ENCODE measurements at places on chromosomes 4 and X. TPM values are rescaled to one million over a fixed set of nuclear protein-coding genes. Genes with fewer than 3 reads are reported as not detected.

DNA sequence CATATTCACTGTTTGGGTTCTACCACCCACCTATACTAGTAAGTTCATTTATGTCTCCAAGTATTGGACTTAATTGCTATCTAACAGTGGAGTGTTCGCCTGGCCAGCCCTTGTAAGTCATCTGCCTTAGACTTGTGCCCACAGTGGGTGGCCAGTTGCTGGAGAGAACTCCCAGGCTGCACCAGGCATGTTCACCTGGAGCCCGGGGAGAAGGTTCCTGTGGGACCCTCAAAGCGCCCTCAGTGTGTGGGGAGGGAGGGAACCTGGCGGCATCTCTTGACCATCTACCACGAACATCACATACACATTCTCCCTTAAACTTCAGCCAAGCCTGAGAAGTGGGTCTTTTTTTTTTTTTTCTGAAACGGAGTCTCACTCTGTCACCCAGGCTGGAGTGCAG is 138.1 kb downstream of the CPZ start:
- no peak for DNase-seq

DNA sequence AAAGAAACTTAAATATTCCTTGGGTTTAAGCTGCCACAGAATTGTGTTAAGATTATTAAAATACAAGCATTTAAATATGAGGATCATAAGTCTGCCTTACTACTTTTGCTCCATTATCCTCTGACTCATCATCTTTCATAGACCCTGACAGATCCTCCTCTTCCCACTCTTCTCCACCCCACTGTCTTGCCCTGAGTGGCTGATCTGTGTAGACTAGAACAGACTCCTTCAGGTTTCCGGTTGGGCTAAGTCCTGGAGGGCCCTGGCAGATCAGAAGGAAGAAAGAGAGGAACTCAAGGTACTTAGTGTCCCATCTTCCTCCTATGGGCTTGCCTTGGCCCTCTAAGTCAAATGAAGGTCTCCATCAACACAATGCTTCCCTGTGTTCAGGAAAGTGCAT is 30.7 kb downstream of the PALLD start:
- DNase-seq = no peak

The HPGD gene
- polyA plus RNA-seq = 76.9 TPM

The OPN1MW3 gene
- not detected for polyA plus RNA-seq

DNA sequence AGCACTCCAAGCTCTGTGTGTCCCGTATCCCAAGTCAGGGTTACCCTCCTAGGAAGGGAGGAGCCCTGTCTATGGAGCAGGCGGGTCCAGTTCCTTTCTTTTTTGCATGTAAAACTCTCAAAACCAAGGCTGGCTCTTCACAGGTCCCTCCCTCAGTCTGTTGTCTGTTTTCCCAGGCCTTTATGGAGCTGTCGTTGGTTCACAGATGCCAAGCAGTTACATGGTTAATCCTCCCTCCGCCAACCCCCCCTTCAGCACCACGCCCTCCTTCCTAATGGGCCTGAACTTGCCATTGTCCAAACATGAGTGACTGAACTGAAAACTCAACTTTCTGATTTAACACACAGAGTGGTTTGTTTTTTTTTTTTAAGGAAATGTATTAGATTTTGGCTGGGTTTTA is 148.3 kb downstream of the STOX2 start:
- no peak for DNase-seq

GRCh38 chr4:105683038-105683437 is 25.5 kb downstream of the INTS12 start:
- DNase-seq = no peak

DNA sequence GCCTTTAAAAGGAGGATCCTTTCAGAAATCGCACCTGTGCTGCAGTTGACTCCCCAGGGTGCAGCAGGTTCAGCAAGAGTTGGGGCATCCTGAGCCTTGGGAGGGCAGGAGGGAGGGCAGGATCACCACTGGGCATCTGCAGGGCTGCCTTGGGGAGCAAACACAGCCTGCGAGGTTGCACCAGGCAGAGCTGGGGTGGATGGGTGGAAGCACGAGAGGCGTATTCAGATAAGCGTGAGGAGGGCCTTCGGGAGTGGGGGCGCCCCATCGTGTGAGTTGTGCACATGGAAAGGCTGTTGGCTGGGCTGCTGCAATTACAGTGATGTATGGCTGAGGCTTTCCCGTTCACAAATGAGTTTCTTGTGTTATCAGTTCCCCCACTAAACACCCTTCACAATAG is 55.5 kb downstream of the PSAPL1 start:
- no peak for DNase-seq

GRCh38 chr4:47915378-47915777 is 995 bp upstream of the NFXL1 start:
- no peak for DNase-seq

The CDKL5 gene
- 6.5 TPM for polyA plus RNA-seq

The DAPP1 gene
- polyA plus RNA-seq = 1.8 TPM
